Stimulated activated CD4-positive, alpha-beta T cell treated with anti-CD3 and anti-CD28 coated beads, Interleukin-2, amount 100 ng/mL, for 48 hours (primary cell): ENCODE measurements at places on chromosomes 3 and 15.

- DNase-seq: no peak
Observed at GRCh38 chr15:73284090-73284716, 84.6 kb downstream of the HCN4 start.

GRCh38 chr3:113428581-113428980 lies 12.7 kb downstream of the CFAP44 start:
- DNase-seq: no peak

GRCh38 chr3:111617912-111618601 lies 22.9 kb upstream of the ZBED2 start:
- no peak for DNase-seq

- DNase-seq: peak; percentile 7
Observed at GRCh38 chr3:140898340-140899180, 43.1 kb upstream of the SLC25A36 start.

DNA sequence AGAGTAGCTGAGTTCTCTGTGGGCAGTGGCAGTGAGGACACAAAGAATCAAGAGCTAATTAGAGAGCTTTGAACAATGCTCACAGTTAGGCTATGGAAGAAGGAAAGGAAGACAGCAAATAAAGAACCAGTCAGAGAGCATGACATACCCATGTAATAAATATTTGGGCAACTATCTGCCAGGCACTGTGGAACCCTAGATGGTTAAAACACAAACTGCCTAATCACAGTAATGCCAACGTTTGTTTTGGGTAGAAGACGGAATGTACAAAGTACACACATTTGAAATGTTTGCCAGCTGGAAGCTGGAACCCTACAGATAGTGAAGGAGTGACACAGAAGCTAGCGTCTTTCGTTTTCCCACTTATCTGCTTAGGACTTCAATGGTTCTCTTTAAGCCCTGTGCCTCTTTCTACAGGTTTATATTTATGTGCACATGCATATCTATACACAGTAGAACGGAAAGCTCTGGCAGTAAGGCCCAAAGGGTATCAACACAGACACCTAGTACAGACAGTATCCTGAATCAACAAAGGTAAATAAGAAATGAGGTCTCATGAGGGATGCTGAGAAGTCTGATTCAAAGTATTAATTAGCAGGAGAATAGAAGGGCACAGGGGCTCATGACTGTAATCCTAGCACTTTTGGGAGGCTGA lies 44.6 kb downstream of the ANKRD28 start:
- DNase-seq: no peak

DNA sequence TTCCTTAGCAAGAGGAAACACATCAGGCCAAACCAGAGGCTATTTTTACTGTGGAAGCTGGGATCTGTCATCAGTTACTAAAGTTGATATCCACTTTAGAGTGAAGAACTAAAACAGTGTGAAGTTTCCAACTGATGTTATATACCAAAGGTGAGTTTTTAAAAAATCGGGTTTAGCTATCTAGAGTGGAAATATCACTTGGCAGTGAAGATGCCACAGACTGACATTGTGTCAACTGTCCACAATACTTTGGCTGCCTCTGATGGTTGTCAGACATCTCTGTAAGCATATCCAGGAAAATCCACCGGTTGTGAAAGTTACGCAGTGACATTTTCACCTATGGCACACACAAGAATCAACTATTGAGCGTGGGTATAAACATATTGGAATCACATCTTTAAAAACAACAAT lies 9.2 kb downstream of the ZIC1 start:
- DNase-seq: no peak

DNA sequence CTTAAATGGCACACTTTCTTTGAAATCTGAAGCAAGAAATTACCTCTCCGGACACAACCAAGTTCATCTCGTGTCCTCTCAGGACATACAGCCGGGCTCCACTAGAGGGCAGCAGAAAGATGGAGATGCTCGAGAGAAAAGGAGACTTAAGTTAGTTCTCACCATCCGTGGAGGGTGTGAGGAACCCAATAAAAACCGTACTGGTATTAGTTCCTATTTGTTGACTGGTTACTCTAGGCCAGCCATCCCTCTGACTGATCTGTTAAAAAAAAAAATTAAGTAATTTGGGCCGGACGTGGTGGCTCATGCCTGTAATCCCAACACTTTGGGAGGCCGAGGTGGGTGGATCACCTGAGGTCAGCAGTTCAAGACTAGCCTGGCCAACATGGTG lies 7.9 kb upstream of the CYP11A1 start:
- peak; percentile 87 for DNase-seq

DNA sequence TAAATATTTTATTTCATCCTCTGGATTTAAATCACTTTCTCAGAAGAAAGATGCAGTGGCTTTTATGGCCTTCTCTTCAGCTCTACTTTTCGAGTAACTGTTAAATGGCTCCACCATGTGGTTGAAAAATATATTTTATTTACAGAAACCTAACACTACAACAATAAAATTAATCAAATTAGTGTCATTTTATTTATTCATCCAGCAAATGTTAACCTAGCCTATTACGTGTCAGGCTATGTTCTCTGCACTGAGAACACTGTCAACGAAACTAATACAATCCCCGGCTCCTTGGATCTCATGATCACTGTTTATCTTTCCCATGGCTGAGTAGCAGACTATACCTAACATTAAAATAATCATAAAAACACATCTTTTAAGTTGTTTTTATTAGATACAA lies 148.0 kb upstream of the OSTN start:
- DNase-seq: no peak

DNA sequence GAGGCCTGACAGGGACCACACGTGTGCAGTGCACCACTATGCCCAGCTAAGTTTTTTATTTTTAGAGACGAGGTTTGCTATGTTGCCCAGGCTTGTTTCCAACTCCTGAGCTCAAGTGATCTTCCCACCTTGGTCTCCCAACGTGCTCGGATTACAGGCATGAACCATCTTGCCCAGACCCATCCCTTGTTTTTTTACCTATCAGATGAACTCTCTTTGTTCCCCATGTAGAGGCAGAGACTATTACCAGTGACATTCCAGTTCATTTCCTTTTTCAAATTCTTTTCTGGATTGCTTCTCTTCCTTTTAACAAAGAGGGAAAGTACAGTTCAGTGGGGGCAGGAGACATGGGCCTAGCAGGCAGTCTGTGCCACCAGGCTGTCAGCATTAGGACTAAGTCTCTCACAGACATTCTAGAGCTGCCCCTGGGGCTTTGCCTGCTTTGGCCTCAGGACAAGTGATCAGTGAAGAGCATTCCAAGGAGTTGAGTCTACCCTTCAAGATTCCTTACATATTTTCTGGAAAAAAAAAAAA lies 103.5 kb upstream of the SLC7A14 start:
- no peak for DNase-seq

GRCh38 chr3:62110443-62111225 lies 262.7 kb downstream of the FEZF2 start:
- DNase-seq: no peak

DNA sequence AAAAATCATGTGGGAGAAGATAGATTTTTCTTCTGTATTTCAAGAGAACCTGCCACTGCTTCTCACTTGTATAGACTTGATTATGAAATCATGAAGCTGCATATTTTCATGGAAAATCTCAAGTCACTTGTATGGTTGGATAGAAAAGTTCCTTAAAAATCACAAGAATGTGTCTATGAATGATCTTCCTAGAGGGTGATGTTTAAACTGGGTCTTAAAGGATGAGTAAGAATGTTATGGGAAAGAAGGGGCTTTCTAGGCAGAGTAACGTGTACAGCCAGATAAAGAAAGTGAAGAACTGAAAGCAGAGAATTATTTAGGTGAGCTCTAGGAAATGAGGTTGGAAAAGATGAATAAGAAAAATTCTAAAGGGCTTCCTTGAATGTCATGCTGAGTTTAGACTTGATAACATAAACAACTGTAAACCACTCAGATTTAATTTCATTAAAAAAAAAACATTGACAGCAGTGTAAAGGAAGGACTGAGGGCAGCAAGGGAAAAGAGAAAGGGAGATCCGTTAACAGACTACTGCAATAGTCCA lies 5.0 kb downstream of the CD47 start:
- no peak for DNase-seq

DNA sequence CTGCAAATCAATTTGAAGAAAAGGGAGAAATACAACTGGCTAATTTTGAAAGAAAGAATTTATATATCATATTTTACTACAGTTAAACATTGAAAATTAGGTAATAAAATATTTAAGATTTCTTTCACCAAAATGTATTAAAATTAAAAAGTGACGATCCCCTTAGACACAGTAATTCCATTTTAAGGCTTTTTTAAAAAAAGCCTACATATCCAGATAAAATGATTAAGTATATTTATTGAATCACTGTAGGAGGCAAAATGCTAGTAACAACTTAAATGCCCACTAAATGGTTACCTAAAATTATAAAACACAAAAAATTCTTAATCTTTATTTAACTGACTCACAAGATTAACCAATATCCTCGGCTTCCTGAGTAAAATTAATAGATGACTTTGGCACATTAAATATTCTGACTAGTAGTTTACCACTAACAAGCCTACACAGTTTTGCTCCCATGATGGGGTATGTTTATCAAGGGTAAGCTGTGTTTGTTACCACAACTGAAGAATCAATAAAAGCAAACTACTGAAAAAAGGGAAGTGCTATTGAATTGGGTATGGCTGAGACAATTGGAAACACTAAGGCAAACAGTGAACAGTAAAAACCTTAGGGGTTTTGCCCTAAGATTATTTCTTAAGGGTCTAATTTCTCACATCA lies 28.4 kb downstream of the ANKRD28 start:
- DNase-seq: no peak

GRCh38 chr15:99130314-99130713 lies 25.4 kb downstream of the SYNM start:
- no peak for DNase-seq

DNA sequence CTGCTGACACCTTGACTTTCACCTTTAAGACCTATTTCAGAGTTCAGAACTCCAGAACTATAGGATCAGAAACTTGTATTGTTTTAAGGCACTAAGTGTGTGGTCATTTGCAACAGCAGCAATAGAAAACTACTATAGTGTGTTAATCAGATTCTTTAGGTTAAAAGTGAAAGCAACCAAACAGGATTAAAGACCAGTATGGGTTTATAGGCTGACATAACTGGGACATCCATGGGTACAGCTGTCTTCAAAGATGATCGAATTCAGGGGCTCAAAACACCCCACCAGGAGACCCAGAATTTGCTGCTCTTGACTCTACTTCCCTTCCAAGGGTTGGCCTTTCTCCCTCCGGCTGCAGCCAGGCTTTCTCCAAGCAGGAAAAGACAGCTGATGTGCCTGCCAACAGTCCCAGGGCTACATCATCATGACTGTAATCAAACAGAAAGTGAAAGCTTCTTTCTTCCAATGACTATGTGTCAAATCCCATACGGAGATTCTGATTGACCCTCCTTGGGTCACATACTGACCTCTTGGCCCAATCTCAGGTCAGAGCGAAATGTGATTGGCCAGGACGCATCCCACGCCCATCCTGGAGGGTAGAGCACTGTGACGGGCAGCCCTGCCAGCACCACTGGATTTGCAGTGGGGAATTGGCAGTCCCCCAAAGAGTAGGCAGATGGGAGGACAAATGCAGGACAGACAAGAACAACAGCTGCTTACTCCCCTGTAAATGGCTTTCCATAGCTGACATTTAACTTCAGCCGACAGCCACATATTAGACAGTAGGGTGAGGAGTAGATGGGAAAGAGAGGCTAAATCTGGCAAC lies 51.4 kb upstream of the RNF7 start:
- no peak for DNase-seq

GRCh38 chr3:191217301-191217700 lies 18.3 kb downstream of the OSTN start:
- DNase-seq: no peak

DNA sequence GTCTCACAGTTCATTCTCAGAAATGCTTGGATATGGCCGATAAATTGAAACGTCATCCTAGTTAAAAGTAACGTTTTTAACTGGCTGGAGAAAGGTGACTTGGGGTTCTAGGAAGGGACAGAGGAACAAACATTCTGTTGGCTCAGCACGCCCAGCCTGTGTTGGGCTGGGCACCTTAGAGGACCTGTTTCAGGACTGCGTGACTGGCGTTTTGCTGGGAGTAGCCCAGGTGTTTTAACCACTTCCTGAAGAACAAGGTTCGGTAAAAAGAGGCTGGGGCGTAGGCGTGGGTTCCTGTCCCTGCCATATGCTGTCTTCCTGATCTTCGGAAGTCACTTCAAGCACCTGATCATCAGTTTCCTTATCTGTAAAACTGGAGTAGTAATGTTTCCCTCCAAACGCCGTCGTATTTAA lies 1.1 kb upstream of the TLNRD1 start:
- peak; percentile 53 for DNase-seq

- no peak for DNase-seq
Observed at GRCh38 chr15:52307847-52308246, 12.2 kb upstream of the MYO5C start.

DNA sequence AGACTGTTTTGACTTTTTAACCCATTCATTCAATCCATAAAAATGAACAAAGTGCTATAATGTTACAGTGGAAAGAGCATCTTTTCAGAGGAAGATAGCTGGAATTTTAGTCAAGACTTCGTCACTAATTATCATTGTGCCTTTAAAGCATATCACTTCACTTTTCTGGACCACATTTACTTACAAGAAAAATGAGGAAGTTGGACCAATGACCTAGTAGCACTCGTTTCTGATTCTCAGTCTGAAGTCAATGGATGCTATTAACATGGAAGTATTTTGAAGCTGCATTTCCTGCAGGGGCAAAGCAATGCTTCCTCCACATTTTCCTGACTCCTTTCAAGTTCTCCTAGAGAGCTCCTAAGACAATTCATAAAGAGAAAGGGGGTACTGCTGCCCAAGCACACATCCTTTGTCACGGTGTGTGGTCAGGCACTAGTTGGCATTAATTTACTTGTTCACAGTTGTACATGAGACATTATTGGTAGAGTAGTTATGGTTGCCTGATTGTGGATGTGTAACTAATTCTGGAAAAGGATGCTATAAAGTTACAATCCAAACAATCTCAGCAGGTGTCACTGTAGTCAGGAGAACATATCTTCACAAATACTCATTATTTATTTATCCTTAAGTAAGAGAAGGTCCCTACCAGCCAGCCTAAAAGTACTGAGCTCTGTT lies 1049.1 kb downstream of the FHIT start:
- DNase-seq: no peak

DNA sequence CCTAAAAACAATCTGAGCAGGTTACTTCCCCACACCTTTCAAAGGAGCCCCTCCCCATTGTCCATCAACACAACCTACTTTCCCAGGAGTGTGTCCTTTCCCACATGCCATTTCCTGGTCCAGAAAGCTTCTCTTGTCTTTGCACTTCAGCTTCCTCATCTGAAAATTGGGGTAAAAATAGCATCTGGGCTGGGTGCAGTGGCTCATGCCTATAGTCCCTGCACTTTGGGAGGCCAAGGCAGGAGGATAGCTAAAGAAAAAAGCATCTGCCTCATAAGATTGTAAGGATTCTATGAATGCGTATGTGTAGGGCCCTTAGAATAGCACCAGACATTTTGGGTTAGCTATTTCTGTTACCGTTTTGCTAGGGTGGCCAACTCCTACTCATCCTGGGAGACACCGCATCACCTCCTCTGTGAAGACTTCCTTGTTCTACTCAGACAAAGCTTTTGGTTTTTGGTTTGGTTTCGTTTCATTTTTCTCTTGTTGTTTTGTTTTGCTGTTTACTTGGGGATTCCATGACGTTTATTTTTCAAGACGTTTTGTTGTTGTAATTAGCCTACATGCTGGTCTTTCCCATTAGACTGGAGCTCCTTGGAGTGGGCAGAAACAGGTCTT lies 224.4 kb upstream of the TLE3 start:
- DNase-seq: no peak

GRCh38 chr3:107106316-107106715 lies 270.9 kb upstream of the CCDC54 start:
- DNase-seq: no peak

GRCh38 chr3:129121792-129122411 lies at the start of gene RAB43:
Gene RAB43, minus strand, starts transcription at chr3:129121804. Its CDS starts 315 bp downstream, at chr3:129121489.
- DNase-seq: peak; percentile 74

GRCh38 chr15:72971766-72972165 lies 80.5 kb upstream of the NEO1 start:
- no peak for DNase-seq
